ENCODE measurements at places on chromosomes 3 and 15. TPM values are rescaled to one million over a fixed set of nuclear protein-coding genes. Genes with fewer than 3 reads are reported as not detected.

- H3K4me3 ChIP-seq, result peak overlapping the region; percentile 10
- H3K4me1 ChIP-seq, result peaks cover 89% of the 10 kb centered on the region
- no peak for DNase-seq
- H3K27ac ChIP-seq, result peak overlapping the region; percentile 29
- no peaks in the 10 kb centered on the region for H3K27me3 ChIP-seq
These were observed 116.0 kb downstream of the P3H2 start for GRCh38 chr3:190004656-190005055.

DNA sequence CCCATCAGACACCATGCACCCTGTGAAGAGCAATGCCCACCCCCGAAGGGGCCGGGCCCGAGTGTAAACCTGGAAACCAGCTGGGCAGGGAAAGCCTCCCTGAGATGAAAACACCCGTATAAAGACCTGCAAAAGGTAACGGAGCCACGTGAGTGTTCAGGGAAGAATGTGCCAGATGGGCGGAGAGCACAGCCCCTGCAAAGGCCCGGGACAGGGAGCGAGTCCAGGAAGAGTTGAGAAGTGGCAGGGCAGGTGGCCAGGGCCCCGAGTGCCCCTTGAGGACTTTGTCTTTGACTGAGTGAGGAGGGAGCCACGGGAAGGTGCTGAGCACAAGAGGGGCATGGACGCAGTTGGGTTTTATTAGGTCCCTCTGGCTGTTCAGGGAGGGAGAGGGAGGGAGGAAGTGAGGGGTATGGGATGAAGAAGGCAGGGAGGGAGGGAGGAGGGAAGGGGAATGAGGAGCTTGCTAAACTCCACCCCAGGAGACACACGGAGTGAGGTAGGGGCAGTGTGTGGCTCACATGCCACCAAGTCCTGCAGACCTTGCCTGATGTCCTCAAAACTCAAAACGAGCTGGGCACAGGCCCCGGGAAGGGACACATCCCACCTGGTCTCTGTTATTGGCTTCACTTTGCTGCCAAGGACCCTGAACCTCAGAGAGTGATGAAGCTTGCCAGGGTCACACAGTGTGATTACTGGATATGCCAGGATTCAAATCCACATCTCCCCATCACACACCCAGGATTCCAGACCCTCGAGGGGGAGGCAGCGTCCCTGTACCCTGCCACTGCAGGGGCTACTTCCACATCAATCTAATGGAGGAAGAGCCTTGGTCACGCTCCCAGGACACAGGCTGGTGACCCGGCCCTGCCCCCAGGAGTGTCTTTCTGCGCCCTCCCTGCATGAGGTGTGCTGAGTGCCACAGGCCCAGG, 49.1 kb upstream of the IQSEC1 start:
- peaks cover 48% of the 10 kb centered on the region for H3K27me3 ChIP-seq
- H3K27ac ChIP-seq, result no peak overlapping the region
- no peak overlapping the region for H3K4me3 ChIP-seq
- H3K4me1 ChIP-seq, result no peaks in the 10 kb centered on the region

- H3K27me3 ChIP-seq, result no peaks in the 10 kb centered on the region
- peaks cover 2% of the 10 kb centered on the region for H3K36me3 ChIP-seq
- peak overlapping the region; percentile 79 for H3K4me3 ChIP-seq
- H3K4me1 ChIP-seq, result peaks cover 34% of the 10 kb centered on the region
- H3K27ac ChIP-seq, result peak overlapping the region; percentile 92
These were observed 897 bp downstream of the RAD54L2 start for GRCh38 chr3:51539291-51539941.

DNA sequence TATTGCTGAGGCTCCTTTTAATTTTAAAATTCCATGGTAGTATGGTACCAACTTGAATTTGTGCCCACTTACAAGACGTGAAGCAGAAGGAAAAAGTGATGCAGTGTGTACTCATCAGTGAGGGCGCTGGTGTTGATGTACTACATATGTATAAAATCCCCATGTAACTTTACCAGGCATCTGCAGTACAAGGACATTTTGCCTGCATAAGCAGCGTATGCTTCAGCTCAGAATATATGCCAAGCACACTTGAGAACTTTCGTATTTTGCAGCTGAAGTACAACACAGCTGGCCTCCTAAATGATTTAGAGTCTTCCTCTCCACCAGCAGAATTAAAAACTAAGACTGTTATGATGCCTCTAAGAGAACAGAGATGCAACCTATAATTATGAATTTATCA, 108.9 kb downstream of the RYR3 start:
- H3K27ac ChIP-seq, result no peak overlapping the region
- H3K4me3 ChIP-seq, result no peak overlapping the region
- H3K27me3 ChIP-seq, result peaks cover 24% of the 10 kb centered on the region
- DNase-seq, result no peak
- H3K4me1 ChIP-seq, result no peaks in the 10 kb centered on the region

DNA sequence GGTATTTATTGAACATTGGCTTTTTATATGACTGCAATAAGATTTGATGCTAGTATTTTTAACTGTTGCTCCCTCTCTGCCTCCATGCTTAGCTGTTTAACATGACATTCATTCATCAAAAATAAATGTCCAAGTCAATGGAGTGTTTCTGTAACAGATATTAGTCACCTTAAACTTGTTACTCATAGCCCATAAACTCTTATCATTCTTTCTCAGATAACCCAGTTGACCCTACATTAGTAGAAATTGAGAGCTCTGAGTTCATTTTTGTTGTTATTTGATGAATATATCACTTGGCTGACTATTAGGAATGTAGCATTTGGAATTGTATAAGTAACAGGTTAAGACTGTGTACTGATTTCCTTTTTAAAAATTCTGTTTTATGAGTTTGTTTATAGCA, 201.1 kb downstream of the UBE2E2 start:
- H3K4me3 ChIP-seq, result no peak overlapping the region
- no peak overlapping the region for H3K27ac ChIP-seq
- DNase-seq, result no peak
- H3K4me1 ChIP-seq, result peaks cover 29% of the 10 kb centered on the region
- H3K27me3 ChIP-seq, result no peaks in the 10 kb centered on the region
- no peaks in the 10 kb centered on the region for H3K36me3 ChIP-seq

DNA sequence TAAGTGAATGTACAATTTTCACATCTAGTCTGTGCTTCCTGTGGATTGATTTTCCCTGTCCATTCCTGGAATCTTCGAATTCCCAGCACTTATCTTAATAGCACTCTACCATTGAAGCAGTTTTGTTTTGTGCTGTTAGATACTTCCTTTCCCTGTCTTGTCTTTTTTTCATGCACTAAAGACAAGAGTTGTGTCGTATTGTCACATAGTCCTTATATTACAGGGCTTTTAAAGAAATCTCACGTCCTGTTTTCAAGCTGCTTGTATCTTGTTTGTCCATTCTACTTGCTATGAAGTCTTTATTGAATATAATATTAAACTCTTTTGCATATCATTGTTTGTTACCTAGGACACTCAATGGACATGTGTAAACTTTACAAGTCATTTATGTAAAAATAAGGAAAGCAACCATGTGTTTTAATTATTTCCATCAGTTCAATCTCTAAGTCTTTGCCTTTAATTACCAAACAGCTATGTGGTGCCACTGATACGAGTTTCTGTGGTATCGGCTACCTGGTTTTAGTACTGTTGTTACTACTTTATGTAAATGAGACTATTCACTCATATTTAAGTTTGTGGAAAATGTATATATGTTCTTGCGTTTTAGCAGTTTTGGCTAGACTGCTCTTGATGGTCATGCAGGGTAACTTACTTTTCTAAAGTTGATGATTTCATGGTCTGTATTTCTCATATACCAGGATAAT, 10.3 kb downstream of the PIK3CA start:
- no peaks in the 10 kb centered on the region for H3K27me3 ChIP-seq
- H3K36me3 ChIP-seq, result no peaks in the 10 kb centered on the region
- H3K4me3 ChIP-seq, result no peak overlapping the region
- H3K27ac ChIP-seq, result no peak overlapping the region
- no peak for DNase-seq
- peaks cover 49% of the 10 kb centered on the region for H3K4me1 ChIP-seq

- no peak overlapping the region for H3K27ac ChIP-seq
- H3K4me1 ChIP-seq, result peaks cover 13% of the 10 kb centered on the region
- no peaks in the 10 kb centered on the region for H3K36me3 ChIP-seq
- H3K27me3 ChIP-seq, result peaks cover 83% of the 10 kb centered on the region
- DNase-seq, result no peak
These were observed 35.2 kb downstream of the ZIC4 start for GRCh38 chr3:147371140-147371539.

- H3K4me3 ChIP-seq, result no peak overlapping the region
- H3K27me3 ChIP-seq, result no peaks in the 10 kb centered on the region
- no peak for DNase-seq
- H3K27ac ChIP-seq, result no peak overlapping the region
- H3K4me1 ChIP-seq, result no peaks in the 10 kb centered on the region
These were observed 288.5 kb downstream of the XXYLT1 start for GRCh38 chr3:194982472-194982871.

GRCh38 chr15:40696228-40696627, 1.3 kb downstream of the RAD51 start:
- peaks cover 13% of the 10 kb centered on the region for H3K4me1 ChIP-seq
- no peaks in the 10 kb centered on the region for H3K27me3 ChIP-seq
- peak overlapping the region; percentile 96 for H3K27ac ChIP-seq
- DNase-seq, result no peak
- H3K36me3 ChIP-seq, result peaks cover 2% of the 10 kb centered on the region

DNA sequence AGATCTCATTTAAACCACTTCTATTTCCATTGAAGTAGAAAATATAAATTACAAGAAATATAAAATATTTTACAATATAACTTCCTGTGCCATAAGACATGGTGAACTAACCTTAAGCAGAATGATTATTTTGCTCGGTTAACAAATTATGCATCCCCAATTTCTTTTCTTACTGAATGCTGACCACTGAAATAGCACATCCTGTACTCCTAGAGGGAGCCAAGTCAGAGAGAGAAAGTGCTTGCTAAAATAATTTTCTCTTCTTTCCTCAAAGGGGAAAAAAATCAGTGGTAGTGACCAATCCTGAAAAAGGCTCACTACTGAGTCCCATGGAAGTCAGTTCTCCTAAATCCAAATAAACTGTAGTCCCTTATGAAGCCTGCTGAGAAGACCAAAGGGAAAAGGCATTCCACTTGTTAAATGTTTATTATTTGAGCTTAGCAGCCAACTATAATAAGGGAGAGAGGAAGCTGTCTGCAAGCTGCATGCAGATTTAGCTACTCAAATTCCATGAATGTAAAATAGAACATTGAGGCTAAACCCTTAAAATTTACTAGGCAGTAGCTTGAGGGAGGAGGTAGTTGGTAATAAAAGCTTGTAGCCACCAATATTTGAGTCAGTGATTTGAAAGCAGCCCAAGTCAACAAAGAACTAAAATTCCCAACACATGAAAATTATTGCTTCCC, 33.1 kb downstream of the CEP152 start:
- H3K4me1 ChIP-seq, result peaks cover 48% of the 10 kb centered on the region
- H3K4me3 ChIP-seq, result no peak overlapping the region
- no peak for DNase-seq
- no peak overlapping the region for H3K27ac ChIP-seq
- peaks cover 13% of the 10 kb centered on the region for H3K36me3 ChIP-seq

DNA sequence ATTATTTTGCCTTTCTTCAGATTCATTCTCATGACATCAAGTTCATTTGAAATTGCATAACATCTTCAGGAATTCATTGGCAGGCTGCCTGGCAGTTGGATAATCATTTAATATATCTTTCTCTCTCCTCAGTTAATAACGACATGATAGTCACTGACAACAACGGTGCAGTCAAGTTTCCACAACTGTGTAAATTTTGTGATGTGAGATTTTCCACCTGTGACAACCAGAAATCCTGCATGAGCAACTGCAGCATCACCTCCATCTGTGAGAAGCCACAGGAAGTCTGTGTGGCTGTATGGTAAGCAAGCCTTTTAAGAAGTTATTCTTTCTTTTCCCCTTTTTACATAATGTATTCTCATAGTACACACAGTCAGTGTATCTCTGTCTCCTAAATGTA, 38.2 kb downstream of the TGFBR2 start:
- peaks cover 41% of the 10 kb centered on the region for H3K4me1 ChIP-seq
- H3K36me3 ChIP-seq, result peaks cover 12% of the 10 kb centered on the region
- H3K27me3 ChIP-seq, result no peaks in the 10 kb centered on the region
- peak overlapping the region; percentile 62 for H3K27ac ChIP-seq
- no peak for DNase-seq

GRCh38 chr15:88803920-88804247, 648 bp downstream of the ACAN start:
- no peak for DNase-seq
- H3K4me3 ChIP-seq, result peak overlapping the region; percentile 81
- H3K27me3 ChIP-seq, result peaks cover 21% of the 10 kb centered on the region
- peaks cover 7% of the 10 kb centered on the region for H3K36me3 ChIP-seq
- no peak overlapping the region for H3K27ac ChIP-seq

DNA sequence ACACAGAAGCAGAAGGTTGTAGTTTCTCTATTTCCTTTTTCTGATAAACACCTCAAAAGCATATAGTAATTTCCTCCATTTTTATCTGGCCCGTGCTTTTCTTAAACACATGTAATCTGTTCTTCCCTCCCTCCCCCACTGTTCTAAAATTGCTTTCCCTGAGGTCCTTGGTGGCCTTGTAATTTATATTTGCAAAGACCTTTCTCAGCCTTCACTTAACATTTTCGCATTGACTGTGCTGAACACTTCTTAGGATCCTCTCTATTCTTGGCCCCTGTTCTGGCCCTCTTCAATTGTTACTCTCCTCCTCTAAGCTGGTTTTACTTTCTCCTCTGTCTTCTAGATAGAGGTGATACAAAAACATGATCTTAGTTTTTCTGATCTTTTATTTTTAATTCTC, 28.3 kb downstream of the GAP43 start:
- H3K4me3 ChIP-seq, result no peak overlapping the region
- H3K27me3 ChIP-seq, result no peaks in the 10 kb centered on the region
- H3K36me3 ChIP-seq, result no peaks in the 10 kb centered on the region
- no peak for DNase-seq

GRCh38 chr3:71872256-71872655, 87.3 kb upstream of the PROK2 start:
- no peak overlapping the region for H3K27ac ChIP-seq
- H3K27me3 ChIP-seq, result peaks cover 6% of the 10 kb centered on the region
- no peaks in the 10 kb centered on the region for H3K4me1 ChIP-seq
- no peak overlapping the region for H3K4me3 ChIP-seq
- no peak for DNase-seq

DNA sequence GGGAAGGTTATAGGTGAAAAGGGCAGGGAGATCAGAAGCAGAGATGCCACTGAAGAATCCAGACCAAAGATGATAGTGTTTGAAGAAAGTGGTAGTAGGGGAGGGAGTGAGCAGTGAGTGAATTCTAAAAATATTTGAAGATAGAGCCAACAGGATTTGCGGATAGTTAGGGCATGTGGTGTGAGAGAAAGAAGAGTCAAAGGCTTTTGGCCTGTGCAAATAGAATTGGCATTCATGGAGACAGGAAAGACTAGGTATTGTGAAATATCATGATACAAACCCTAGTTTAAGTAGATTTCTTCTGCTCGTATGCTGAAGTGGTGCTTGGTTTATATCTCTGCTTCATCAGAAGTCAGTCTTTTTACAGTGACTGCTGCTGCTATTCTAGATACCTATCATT, 224.2 kb upstream of the CFAP20DC start:
- H3K27ac ChIP-seq, result no peak overlapping the region
- DNase-seq, result no peak
- H3K27me3 ChIP-seq, result no peaks in the 10 kb centered on the region
- H3K36me3 ChIP-seq, result no peaks in the 10 kb centered on the region
- no peaks in the 10 kb centered on the region for H3K4me1 ChIP-seq

Gene BFSP2
- total RNA-seq, result not detected

Gene LRRC28
- 35.8 TPM for total RNA-seq

Gene GRK7
- total RNA-seq, result not detected

Gene GHSR
- total RNA-seq, result not detected

Gene CHL1
- total RNA-seq, result not detected

Gene EPHB1
- total RNA-seq, result 1.6 TPM

Gene GOLGA6D
- 0.15 TPM for total RNA-seq

Gene C3orf20
- total RNA-seq, result not detected

Gene INKA1
- 7.9 TPM for total RNA-seq

Gene PDZRN3
- total RNA-seq, result 20.0 TPM

Gene ZNF501
- total RNA-seq, result 1.7 TPM

Gene HCLS1
- 0.82 TPM for total RNA-seq

Gene RPLP1
- 1,418 TPM for total RNA-seq

Gene IGDCC3
- total RNA-seq, result 0.27 TPM
